ENCODE measurements at places on chromosomes 7 and 10.

GRCh38 chr10:121772884-121773283, 154.9 kb downstream of the ATE1 start:
- DNase-seq = no peak

DNA sequence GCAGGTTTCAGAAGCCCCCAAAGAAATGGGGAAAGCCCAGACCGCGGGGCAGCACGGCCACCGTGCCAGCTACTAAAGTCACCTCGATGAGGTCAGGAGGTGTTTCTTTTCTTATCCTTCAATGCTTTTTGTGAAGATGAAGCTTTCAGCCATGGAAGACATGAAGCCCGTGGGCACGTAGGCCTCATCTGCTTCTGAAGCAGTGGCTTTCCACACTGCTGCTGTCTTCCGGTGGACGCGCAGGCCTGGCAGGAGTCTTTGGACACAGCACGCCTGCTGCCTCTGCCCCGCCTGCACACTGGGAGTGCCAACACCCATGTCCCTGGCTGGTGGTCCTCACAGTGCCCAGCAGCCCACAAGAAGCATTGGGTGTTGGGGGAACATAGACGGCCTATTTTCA, 185.5 kb downstream of the EBF3 start:
- DNase-seq = no peak

DNA sequence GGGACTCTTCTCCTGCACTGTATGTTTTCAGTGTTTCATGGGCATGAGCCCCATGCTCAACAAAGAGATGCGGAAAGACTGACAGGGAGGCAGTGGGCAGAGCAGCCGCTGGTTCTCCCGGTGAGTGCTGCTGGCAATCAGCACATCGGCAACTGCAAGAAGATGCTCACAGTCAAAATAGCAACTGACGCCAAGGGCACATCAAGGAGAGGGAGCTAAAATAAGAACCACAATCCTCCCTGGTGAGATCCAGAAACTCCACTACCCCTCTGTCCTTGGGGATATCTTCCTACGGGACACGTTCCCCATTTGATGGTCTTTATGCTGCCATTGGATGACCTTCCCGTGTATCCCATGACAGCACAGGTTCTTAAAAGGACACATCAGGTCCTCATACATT, 28.9 kb upstream of the SVIL start:
- no peak for DNase-seq

DNA sequence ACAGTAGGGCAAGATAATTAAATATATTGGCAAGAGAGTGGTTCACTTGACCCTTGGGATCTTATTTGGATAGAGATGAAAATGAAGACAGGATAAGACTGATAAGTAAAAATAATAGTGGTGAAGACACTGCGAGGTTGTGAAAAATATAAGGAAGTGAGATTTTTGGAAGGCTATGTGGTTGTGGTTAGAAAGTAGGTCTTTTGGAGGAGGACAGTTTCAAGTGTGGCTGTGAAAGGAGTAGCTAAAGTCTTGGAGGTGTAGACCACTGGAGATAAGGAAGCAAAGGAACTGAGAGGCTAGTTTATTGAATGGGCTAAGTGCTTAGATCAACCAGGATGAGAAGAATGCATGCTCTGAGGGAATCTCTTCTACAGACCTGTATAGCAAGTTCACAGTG, 11.2 kb downstream of the MIOS start:
- DNase-seq = no peak

- no peak for DNase-seq
Measured at GRCh38 chr7:135661311-135662122, 797 bp upstream of the STMP1 start.

DNA sequence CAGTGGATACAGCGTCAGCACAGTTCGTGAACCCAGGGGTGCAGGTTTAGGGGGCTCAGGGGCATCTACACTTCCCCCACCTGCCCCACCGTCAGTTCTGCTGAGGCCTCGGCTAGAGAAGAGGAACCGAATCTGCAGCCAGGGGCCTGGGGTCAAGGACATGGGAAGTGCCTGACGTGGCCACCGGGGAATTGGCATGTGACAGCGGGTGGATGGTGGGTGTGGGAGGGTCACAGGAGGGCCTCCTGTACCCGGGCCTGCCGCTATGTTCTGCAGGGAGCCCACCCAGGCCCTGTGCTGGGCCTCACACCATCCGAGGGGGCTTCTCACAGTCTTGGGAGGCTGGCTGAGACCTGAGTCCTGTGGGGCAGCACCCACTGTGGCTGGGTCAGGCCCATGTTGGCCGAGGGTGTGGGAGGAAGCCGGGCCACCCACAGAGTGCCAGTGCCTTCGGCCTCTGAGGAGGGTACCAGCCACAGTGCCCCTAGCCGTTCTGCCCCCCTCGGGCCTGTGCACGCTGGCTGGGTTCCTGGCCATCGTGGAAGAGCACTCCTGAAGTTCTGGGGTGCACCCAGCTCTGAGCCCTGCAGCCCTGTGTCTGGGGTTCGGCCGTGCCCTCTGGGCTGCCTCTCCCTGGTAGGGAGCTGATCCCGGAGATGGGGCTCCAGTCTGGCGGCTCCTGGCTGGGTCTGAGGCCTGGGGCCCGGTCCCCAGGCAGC, 5.9 kb downstream of the TTYH3 start:
- DNase-seq = no peak

GRCh38 chr7:15326044-15326644, 235.7 kb downstream of the AGMO start:
- DNase-seq = no peak

- DNase-seq = no peak
Measured at GRCh38 chr10:120473593-120473992, 16.6 kb downstream of the PLPP4 start.

DNA sequence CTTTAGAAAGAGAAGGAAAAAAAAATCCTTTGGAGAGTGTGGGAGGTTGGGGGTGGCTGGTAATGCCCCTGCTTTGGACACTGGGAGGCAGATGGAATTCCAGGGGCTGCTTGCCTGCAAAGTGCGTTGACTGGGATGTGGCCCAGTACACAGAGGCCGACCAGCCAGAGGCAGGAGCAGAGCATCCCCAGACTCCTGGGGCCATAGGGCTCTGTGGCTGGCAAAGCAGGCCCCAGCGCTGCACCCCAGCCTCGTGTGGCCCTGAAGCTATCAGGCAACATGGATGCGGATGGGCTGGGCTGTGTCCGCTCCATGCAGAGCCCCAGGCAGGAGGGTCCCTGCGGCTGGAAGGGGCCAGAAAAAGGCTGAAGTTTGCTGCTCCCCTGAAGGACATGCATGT, 361.6 kb upstream of the FZD8 start:
- no peak for DNase-seq

GRCh38 chr7:91569728-91570457, 305.7 kb downstream of the FZD1 start:
- DNase-seq = no peak

GRCh38 chr7:25720427-25720826, 431.6 kb upstream of the NFE2L3 start:
- no peak for DNase-seq

DNA sequence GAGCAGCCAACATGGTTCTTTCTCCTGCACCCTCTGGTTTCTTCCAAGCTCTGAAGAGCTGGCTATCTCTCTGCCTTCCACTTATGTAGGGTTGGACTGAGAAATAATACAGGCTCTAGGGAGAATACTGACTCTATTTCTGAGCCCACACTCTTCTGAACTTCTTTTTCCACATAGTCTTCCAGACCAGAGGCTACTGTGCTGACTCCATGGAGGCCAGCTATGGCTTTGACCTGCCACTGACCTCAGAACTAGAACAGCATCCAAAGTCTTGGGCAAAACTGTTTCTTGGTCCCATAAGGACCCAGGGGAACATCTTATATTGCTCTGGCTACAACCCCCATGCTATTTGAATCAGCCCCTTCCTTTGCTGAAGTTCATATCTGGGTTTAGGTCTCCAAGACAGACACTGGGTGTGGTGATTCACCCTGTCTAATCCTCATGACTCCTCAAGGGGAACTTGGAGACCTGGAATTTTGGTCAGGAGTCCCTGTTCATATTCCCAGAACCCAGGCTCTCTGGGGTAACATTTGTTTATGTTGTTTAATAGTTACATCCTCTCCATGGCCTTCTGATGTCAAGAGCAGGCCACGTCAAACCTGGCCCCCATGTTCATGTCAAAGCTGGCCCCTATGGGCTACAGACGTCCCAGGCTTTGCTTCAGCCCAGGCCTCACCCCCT, 12.1 kb upstream of the PLAU start:
- no peak for DNase-seq

DNA sequence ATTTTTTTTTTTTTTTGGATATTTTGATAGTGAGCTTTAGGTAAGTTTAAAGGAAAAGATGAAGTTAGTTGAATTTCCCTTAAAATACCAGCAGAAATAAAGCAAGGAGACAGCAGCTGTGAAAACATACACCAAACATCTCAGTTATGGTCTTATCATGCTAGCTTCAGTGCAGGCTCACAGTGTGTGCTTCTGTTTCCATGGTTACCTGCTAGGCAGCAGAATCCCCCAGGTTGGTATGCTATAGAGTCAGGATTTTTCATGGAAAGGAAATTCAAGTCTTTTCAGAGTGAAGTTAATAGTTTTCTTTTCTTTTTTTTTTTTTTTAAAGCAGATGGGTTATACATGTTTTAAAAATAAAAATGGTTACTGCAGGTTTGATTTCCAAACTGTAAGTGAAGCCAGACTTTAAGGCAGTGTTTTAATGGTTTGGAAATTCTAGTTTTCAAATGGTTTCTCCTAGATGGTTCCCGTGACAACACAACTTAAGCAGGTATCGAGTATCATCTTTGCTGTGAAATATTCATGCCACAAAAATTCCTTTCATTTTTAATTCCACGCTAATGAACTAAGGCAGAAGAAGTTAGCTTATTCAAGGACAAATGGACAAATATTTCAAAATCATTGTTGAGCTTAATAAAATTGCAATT, 230.9 kb downstream of the BICC1 start:
- DNase-seq = no peak

GRCh38 chr10:114938856-114939193, 830 bp downstream of the TRUB1 start:
- DNase-seq = no peak

- DNase-seq = no peak
Measured at GRCh38 chr10:11037991-11038390, 20.3 kb downstream of the CELF2 start.

GRCh38 chr10:68516766-68517165, 10.6 kb downstream of the SLC25A16 start:
- no peak for DNase-seq

DNA sequence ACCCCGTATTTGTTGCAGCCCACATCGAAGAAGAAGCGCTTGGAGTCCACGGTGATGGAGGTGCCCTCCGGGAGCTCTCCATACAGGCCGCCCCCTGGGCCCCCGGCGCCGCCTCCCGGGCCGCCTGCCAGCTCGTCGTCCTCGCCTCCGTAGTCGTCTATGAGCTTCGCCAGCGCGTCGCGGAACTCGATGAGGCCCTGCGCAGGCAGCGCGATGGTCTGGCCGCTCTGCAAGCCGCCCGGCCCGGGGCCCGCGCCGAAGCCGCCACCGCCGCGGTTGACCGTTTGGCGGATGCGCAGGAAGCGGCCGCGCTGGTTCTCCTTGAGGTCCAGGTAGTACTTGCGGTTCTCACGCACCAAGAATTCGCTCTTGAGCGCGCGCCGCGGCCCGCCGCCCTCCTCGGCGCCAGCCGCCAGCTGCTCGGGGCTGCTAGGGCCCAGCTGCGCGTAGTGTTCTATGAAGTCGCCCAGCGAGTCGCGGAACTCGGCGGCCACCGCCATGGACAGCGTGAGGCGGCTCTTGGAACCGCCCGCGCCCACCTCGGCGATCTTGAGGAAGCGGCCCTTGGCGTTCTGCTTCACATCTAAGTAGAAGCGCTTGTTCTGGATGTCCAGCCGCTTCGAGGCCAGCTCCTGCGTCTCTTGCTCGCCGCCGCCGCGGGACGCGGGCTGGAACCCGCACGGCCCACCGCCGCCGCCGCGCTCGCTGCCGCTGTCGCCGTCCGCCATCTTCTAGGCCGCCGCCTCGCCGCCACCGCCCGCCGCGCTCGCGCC, 523 bp downstream of the PURB start:
- peak; percentile 67 for DNase-seq

- DNase-seq = no peak
Measured at GRCh38 chr7:761101-761500, 34.0 kb upstream of the PRKAR1B start.

- DNase-seq = peak; percentile 57
Measured at GRCh38 chr10:132575320-132576201, 38.0 kb downstream of the INPP5A start.

- DNase-seq = no peak
Measured at GRCh38 chr10:86857128-86857721, 100.2 kb downstream of the MMRN2 start.

GRCh38 chr10:9656386-9656785, 1361.3 kb upstream of the CELF2 start:
- DNase-seq = no peak

- peak; percentile 87 for DNase-seq
Measured at GRCh38 chr7:4791738-4792536, 16.5 kb downstream of the AP5Z1 start.

DNA sequence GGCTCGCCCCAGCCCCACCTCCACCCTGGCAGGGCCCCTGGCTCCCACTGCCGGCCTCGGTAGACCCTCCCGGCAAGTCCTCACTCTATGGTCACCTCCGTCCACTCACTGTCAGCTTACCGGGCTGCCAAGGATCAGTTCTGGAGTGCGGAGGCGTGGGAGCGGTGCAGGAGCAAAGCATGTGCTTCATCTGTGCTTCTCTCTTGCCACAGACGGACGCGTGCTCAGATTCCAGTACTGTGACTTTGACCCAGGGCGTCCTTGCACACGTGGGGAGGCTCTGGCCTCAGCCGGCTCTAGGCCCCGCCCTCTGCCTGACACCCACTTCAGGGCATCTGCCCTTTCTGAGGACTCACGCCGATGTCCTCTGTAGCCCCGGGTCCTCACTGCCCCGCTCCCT, 547.5 kb upstream of the FOXK1 start:
- DNase-seq = no peak

DNA sequence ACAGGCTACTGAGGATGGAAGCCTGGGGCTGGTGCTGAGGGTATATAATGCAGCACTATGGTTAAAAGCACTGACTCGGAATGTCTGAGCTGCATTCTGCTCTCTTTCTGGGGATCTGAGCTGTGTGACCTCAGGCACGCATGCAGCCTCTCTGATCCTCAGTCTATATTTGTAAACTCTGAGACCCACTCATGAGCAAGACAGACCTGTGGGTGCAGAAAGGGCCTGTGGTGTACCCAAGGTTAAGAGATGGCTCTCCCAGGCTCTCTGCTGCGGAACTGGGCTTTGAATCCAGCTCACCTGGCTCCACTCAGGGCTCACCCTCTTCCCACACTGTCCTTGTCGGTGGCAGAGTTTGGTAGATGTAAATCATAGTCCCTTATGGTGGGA, 89.9 kb downstream of the CHST15 start:
- no peak for DNase-seq

DNA sequence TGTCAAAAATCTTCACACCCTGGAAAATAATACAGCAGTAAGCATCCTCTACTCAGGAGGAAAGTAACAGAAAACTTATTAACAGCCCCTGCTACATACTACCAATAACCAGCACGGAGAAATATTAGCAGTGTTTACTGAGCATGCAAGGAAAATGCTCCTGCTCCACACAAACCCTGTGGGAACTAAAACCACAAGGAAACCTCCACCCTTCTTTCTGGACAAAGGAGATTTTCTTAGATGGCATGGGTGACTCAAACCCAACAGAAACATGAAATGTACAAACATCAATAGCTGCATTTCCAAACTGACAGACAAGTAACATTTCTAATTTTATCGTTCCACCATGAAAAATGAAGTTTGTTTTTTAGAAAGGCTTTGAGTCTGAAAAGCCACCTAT, 113.4 kb downstream of the VPS41 start:
- no peak for DNase-seq
